Neural progenitor cell (in vitro differentiated cells): ENCODE measurements at places on chromosomes 4 and X. TPM values are rescaled to one million over a fixed set of nuclear protein-coding genes. Genes with fewer than 3 reads are reported as not detected.

GRCh38 chr4:112646632-112647537 lies 9.9 kb downstream of the LARP7 start:
- no peak for DNase-seq
- H3K4me3 ChIP-seq = peak overlapping the region; percentile 93
- H3K36me3 ChIP-seq = peaks cover 19% of the 10 kb centered on the region
- H3K27me3 ChIP-seq = no peaks in the 10 kb centered on the region
- peaks cover 60% of the 10 kb centered on the region for H3K4me1 ChIP-seq

DNA sequence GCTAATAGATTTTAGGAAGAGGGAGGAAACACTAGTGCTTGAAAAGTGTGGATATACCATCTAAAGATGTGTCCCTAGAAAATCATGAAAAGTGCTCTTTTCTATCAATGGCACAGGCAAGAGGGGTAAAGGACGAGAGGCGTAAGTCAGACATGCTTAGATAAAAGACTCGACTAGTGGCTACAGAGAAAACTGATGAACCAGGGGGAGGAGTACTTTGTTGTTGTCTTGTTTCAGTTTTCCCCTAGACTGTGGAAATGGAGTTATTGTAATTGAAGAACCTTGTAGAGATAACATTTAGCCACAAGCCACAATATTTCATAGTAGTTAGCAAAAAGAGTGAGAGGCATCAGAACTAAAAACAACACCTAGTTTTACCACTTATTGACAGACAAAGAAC lies 21.4 kb downstream of the GALNTL6 start:
- H3K27me3 ChIP-seq = no peaks in the 10 kb centered on the region
- no peak overlapping the region for H3K4me3 ChIP-seq
- H3K27ac ChIP-seq = no peak overlapping the region

DNA sequence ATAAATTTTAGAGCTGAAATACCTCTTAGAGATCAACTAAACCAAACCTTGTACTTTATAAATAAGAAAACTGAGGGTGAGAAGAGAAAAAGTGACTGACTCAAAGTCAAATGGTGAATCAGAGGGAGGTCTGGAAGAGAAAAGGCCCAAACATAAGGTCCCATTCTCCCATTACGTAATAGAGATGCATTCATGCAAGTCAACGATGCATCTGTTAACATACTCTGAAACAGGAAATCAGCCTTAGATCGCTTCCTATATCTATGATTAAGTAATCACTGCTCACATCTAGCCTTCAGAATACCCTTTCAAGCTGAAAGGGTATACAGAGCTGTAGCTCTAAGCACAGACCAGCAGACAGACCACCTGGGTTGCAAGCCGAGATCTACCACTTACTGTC lies 6.5 kb downstream of the RNF150 start:
- peaks cover 30% of the 10 kb centered on the region for H3K27me3 ChIP-seq
- no peak for DNase-seq
- no peak overlapping the region for H3K27ac ChIP-seq

- H3K36me3 ChIP-seq = no peaks in the 10 kb centered on the region
- H3K4me3 ChIP-seq = no peak overlapping the region
- DNase-seq = peak; percentile 35
- H3K27me3 ChIP-seq = no peaks in the 10 kb centered on the region
- H3K4me1 ChIP-seq = no peaks in the 10 kb centered on the region
- no peak overlapping the region for H3K27ac ChIP-seq
Measured at GRCh38 chr4:24816797-24817196, 21.4 kb downstream of the SOD3 start.

DNA sequence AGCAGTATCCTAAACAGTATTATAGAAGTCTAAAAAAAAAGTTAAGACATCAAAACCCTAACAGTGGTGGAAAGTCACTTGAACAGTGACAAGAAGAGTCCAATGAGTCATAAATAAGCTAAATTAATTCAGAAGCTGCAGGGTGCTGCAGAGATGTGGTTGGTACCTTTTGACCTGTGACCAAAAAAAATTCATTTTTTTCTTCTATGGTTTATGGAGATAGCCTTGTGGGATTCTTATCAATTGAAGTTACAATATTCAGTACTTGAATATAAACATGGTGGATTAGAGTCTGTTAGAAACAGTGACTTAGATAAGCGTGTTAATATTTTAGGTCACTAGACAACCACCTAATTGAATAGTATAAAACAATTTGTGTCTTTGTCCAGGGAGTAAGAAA lies 35.4 kb downstream of the CCSER1 start:
- H3K4me1 ChIP-seq = no peaks in the 10 kb centered on the region
- no peaks in the 10 kb centered on the region for H3K36me3 ChIP-seq
- H3K4me3 ChIP-seq = no peak overlapping the region
- no peak for DNase-seq
- no peak overlapping the region for H3K27ac ChIP-seq

DNA sequence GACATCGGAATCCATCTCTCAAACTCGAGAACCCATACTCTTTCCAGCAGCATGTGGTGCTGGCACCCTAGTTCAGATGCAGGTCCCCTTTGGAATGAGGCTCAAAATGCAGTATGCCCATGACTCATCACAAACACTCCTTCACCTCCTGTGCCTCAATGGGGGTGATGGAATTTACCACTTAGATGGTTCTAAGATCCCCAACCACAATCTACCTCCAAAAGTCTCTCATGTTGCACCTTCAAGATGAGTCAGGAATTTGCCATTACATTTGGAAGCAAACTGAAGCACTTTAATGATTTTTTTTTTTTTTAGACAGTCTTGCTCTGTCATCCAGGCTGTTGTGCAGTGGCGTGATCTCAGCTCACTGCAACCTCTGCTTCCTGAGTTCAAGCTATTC lies 8.5 kb upstream of the MID1 start:
- H3K27ac ChIP-seq = no peak overlapping the region
- no peak for DNase-seq
- peaks cover under 1% of the 10 kb centered on the region for H3K4me1 ChIP-seq
- H3K4me3 ChIP-seq = no peak overlapping the region
- no peaks in the 10 kb centered on the region for H3K36me3 ChIP-seq

DNA sequence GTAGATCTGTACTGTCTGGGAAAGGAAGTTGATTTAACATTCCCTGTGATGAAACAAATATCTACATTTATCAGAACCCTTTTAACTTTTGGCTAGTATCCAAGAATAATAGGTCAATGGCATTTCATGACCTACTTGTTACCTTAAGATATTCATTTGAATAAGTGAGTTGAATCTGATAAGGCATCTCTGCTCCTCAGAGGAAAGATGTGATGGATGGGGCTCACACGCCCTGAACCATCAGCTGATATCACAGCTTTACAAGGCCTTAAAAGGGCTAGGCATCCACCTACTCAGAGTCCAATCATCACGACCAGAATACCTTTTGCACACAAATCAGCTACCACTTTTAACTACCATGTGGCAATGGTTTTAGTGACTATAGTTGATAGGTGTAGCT lies 90.2 kb upstream of the PDLIM3 start:
- no peaks in the 10 kb centered on the region for H3K4me1 ChIP-seq
- H3K36me3 ChIP-seq = no peaks in the 10 kb centered on the region
- no peak overlapping the region for H3K4me3 ChIP-seq

- H3K4me1 ChIP-seq = no peaks in the 10 kb centered on the region
- H3K4me3 ChIP-seq = no peak overlapping the region
- H3K36me3 ChIP-seq = no peaks in the 10 kb centered on the region
- no peaks in the 10 kb centered on the region for H3K27me3 ChIP-seq
- DNase-seq = no peak
Measured at GRCh38 chr4:14177987-14178386, 550.5 kb upstream of the BOD1L1 start.

GRCh38 chr4:128006592-128006991 lies 41.4 kb downstream of the ABHD18 start:
- no peak for DNase-seq
- H3K4me1 ChIP-seq = no peaks in the 10 kb centered on the region
- H3K27ac ChIP-seq = no peak overlapping the region
- no peak overlapping the region for H3K4me3 ChIP-seq
- no peaks in the 10 kb centered on the region for H3K36me3 ChIP-seq
- H3K27me3 ChIP-seq = no peaks in the 10 kb centered on the region

DNA sequence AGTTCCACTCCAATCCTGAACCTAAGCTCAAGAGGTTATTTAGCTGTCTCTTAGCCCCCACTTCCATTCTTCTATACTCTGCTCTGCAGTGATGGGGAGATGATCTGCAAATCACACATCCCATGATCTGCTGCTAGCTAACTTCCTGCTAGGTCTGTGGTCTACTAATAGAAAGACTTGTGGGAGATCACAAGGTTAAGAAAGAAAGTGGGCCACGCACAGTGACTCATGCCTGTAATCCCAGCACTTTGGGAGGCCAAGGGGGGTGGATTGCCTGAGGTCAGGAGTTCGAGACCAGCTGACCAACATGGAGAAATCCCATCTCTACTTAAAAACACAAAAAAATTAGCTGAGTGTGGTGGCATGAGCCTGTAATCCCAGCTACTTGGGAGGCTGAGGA lies 471.1 kb upstream of the NWD2 start:
- no peak overlapping the region for H3K27ac ChIP-seq
- no peak overlapping the region for H3K4me3 ChIP-seq
- H3K27me3 ChIP-seq = no peaks in the 10 kb centered on the region
- no peaks in the 10 kb centered on the region for H3K36me3 ChIP-seq
- H3K4me1 ChIP-seq = no peaks in the 10 kb centered on the region

- peaks cover 49% of the 10 kb centered on the region for H3K27me3 ChIP-seq
- peak within 1 kb of the TSS; percentile 55 for H3K4me3 ChIP-seq
- DNase-seq = peak; percentile 88
Measured at GRCh38 chr4:5051278-5052203, at the start of gene STK32B. TSS of gene STK32B (plus strand) at chr4:5051480.

- H3K4me3 ChIP-seq = no peak overlapping the region
- no peaks in the 10 kb centered on the region for H3K36me3 ChIP-seq
- peak; percentile 47 for DNase-seq
- H3K27ac ChIP-seq = no peak overlapping the region
- no peaks in the 10 kb centered on the region for H3K27me3 ChIP-seq
- peaks cover 53% of the 10 kb centered on the region for H3K4me1 ChIP-seq
Measured at GRCh38 chr4:130029442-130029841, 933.5 kb downstream of the C4orf33 start.

GRCh38 chrX:119729408-119730201 lies 28.8 kb upstream of the SOWAHD start:
- H3K27me3 ChIP-seq = no peaks in the 10 kb centered on the region
- no peak overlapping the region for H3K27ac ChIP-seq
- peak; percentile 75 for DNase-seq
- no peak overlapping the region for H3K4me3 ChIP-seq
- H3K4me1 ChIP-seq = no peaks in the 10 kb centered on the region
- H3K36me3 ChIP-seq = no peaks in the 10 kb centered on the region

DNA sequence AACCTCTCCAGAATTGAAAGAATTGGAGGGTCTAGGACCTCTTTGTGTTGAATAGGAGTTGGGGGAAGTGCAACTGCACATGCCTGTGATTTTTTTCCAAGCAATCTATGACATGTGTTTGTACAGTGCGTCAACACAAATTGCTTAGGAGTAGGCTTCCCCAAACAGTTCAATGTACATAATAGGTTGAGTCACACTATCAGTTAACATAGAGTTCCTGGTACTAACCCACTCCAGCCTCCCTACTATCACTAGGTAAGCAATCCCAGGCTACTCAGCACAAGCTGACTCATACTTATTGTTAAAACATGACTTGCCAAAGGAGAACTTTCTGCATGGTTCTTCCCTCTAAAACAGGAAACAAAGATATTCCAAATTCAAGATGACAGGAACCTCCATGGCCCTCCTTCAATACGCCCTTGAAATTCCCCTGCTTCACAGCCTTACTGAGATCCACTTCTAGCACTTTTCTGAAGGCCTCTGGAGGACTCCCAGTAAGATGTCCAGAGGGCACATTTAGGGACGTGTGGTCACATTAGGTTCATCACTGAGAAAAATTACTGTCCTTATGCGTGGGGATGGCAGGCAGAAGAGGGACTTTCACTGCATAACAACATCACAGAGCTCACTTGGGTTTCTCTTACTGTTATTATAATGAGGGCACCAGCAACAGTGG lies 8.4 kb upstream of the VSIG1 start:
- no peaks in the 10 kb centered on the region for H3K36me3 ChIP-seq
- DNase-seq = no peak
- no peak overlapping the region for H3K27ac ChIP-seq
- no peak overlapping the region for H3K4me3 ChIP-seq
- H3K4me1 ChIP-seq = no peaks in the 10 kb centered on the region
- H3K27me3 ChIP-seq = no peaks in the 10 kb centered on the region

DNA sequence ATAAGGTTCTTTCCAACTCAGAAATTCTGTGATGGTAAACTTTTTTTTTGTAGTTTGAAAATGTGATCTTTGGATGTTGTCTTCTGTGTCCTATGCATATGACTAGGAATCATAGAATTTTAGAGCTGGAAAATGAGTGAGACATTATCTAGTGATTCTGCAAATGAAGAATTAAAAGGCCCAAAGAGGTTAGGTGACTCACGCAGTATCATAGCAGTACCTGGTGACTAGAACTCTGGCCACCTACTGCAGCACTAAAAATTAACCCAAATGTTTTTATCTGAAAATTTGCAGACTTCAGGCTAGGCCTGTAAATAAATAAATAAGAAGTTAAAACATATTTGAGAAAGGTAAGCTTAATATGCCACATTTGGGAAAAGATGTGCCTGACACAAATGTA lies 52.8 kb downstream of the NFKB1 start:
- H3K27me3 ChIP-seq = no peaks in the 10 kb centered on the region
- no peak overlapping the region for H3K27ac ChIP-seq
- no peak for DNase-seq

GRCh38 chr4:152039691-152040090 lies 278.9 kb upstream of the GATB start:
- no peak overlapping the region for H3K27ac ChIP-seq
- no peak overlapping the region for H3K4me3 ChIP-seq
- peaks cover 2% of the 10 kb centered on the region for H3K27me3 ChIP-seq
- H3K36me3 ChIP-seq = no peaks in the 10 kb centered on the region

- no peak overlapping the region for H3K4me3 ChIP-seq
- H3K4me1 ChIP-seq = no peaks in the 10 kb centered on the region
- DNase-seq = no peak
- H3K27me3 ChIP-seq = no peaks in the 10 kb centered on the region
Measured at GRCh38 chrX:105018865-105019264, 201.6 kb downstream of the TEX13A start.

- H3K4me3 ChIP-seq = peak overlapping the region; percentile 26
- peak; percentile 91 for DNase-seq
- H3K27me3 ChIP-seq = no peaks in the 10 kb centered on the region
- peak overlapping the region; percentile 78 for H3K27ac ChIP-seq
- H3K4me1 ChIP-seq = peaks cover 74% of the 10 kb centered on the region
Measured at GRCh38 chr4:38672397-38673129, 8.6 kb downstream of the KLF3 start.

IL21 gene
- not detected in 2 replicates for total RNA-seq

RASSF6 gene
- total RNA-seq = not detected in 2 replicates

CD38 gene
- 0.19 and 0.64 TPM in 2 replicates for total RNA-seq

SHOX gene
- total RNA-seq = not detected in 2 replicates

MAGEB17 gene
- 0.09 TPM in 1 of 2 replicates, not detected in the other for total RNA-seq

PPEF2 gene
- total RNA-seq = 0.07 TPM in 1 of 2 replicates, not detected in the other

TMSB15B gene
- 30.2 and 47.4 TPM in 2 replicates for total RNA-seq

TEX11 gene
- total RNA-seq = 0.03 TPM in 1 of 2 replicates, not detected in the other

SMR3B gene
- not detected in 2 replicates for total RNA-seq

SPANXD gene
- not detected in 2 replicates for total RNA-seq

PAPSS1 gene
- total RNA-seq = 106 and 140 TPM in 2 replicates

AFP gene
- total RNA-seq = 0.62 TPM in 1 of 2 replicates, not detected in the other

CLNK gene
- not detected in 2 replicates for total RNA-seq

RHOXF1 gene
- total RNA-seq = not detected in 2 replicates

EDA gene
- 6.8 and 7.4 TPM in 2 replicates for total RNA-seq

HTT gene
- total RNA-seq = 38.9 and 40.2 TPM in 2 replicates

CTAG2 gene
- not detected in 2 replicates for total RNA-seq

GAGE10 gene
- not detected in 2 replicates for total RNA-seq

PNMA5 gene
- total RNA-seq = not detected in 2 replicates
